ENCODE measurements at places on chromosomes 4 and X.

DNA sequence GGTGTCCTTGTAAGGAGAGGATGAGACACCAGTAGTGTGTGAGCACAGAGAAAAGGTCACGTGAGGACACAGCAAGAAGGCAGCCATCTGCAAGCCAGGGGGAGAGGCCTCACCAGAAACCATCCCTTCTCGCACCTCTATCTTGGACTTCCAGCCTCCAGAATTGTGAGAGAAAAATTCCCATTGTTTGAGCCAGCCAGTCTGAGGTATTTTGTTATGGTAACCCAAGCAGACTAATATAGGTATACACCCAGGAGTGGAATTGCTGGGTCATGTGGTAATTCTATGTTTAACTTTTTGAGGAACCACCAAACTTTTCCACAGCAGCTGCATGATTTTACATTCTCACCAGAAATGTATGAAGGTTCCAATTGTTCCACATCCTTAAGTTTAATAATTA lies 25.6 kb downstream of the ZDHHC9 start:
- no peak for DNase-seq

DNA sequence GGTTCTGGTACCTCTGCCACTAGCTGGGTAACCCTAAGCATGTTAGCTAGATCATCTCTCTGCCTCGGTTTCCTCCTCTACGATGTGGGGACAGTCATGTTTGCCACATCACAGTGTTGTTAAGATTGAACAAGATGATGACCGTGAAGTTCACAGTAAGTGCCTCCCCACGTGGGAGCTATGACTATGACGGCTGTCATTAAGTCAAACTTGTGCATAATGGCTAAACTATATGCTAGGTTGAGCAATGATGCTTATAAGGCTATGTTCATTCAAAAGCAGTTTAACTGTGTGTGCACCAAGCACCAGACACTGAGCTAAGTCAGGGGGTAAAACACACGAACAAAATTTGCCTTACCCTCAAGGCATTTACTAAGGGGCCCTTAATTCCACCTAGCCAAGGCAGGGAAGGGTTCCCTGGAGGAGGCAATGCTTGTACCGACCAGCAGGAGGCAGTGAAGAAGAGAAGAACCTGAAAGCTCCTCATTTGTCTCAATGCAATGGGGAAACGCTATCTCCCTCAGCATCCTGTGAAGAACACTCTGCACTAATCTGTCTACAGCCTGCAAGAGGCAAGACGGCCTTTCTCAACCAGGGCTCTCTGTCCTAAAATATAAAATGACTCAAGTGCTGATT lies 52.9 kb downstream of the MAP7D2 start:
- DNase-seq, result no peak

DNA sequence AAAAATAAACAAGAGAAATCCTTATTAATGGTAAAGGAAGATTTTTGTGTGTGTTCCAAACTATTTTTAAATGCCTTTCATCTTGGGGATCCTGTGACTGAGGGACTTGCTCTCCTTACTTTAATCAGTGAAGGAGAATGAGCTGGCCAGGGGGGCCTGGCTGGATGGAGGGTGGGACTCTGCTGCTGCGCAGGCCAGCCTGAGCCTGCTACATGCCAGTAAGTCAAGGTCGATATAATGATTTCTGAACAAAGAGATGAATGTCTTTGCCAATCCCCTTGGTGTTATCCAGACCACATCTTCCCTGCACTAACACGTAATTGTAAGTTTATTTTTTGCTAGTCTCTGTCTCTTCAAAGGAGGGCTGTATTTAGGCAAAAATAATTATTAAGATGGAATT lies 1679.2 kb upstream of the TENM3 start:
- DNase-seq, result no peak

GRCh38 chr4:37737466-37737865 lies 51.3 kb upstream of the RELL1 start:
- no peak for DNase-seq

DNA sequence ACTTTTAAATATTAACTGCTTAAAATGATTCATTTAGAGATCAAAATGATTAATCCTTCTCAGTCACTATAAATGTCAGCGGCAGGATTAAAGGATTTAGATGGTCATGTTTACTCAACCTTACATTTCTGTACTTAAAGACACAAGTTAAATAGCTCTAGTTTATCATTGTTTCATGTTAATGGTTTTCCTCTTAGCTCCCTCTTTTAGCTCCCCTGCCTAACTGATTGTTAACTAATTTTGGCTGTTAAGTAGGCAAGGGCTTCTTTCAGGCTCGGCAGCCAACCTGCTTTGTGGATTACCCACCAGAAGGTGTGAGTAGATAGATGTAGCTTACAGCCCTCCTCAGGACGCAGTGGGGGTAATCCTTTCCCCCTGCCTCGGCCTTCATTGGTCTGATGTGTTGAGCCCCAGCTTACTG lies 96.0 kb downstream of the TENM3 start:
- DNase-seq, result no peak

DNA sequence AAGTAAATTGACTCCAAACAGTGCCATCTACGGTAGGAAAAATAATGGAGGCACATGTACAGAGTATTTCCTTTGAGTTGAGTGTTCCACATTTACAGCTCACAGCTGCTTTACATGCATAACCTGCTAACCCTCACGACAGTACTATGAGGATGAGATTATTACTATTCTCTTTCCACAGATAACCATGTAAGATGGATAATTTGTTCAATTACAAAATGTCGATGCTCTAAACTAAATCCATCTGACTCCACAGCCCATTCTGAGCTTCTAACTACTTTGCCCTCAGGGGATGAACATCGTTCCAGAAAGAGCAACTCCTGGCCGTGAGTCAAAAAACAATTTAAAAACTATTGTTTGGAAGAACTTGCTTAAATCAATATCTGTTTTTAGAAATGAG lies 330.4 kb upstream of the NWD2 start:
- no peak for DNase-seq

DNA sequence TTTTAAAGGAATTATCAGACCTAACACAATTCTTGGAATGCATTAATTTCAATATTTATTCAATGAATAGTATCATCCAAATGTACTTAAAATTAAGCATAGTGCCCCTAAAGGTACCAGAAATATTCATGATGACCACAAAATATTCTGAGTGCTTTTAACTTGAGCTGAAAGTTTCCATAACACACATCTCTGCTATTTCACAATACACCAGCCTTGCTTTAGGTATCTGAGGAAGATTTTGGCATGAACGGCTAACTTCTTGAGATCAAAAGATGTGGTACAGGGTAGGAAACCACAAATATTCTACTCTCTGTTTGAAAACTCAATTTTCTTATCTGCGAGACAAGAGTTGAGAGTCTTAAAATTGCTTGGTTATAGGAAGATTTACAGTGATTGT lies 538.3 kb upstream of the PCDH7 start:
- no peak for DNase-seq

- DNase-seq, result no peak
Observed at GRCh38 chr4:3475041-3475712, 12.1 kb downstream of the DOK7 start.

DNA sequence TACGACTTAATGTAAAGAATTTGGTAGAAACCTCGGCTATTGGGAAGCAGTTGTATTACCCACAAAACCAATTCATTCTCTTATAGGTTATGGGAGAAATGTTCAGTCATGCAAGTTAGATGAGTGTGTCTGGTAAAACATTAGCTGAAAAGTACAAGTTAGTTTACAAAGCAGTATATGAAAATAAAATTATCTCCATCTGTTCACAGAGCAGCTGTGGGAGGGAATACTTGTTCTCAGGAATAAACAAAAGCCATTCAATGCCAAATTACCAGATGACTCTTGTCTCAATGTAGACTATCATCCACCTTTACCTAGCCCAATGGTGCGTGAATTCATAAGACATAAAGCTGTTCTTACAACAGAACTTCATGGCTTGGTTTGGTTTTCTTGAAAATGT lies 28.6 kb downstream of the STAP1 start:
- DNase-seq, result no peak

- DNase-seq, result no peak
Observed at GRCh38 chr4:157564771-157565170, 344.2 kb downstream of the GRIA2 start.

DNA sequence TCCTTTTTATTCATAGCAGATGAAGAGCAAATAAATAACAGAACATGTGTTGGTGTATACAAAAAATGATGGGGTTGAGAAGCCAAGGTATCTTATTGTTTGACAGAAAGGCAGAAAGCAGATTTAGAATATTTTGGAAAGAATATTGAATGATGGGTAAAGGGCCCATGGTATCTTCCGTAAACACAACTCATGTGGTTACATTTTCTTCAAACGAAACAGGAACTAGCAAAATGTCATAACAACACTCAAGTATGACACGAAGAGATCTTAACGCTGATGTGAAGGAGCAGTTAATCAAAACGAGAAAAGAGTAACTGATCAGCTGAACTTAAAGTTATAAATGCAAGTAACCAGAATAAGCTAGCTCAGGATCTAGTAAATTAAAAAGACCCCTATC lies 195.7 kb upstream of the GK2 start:
- no peak for DNase-seq

GRCh38 chr4:78414116-78414515 lies 137.5 kb upstream of the ANXA3 start:
- DNase-seq, result no peak

DNA sequence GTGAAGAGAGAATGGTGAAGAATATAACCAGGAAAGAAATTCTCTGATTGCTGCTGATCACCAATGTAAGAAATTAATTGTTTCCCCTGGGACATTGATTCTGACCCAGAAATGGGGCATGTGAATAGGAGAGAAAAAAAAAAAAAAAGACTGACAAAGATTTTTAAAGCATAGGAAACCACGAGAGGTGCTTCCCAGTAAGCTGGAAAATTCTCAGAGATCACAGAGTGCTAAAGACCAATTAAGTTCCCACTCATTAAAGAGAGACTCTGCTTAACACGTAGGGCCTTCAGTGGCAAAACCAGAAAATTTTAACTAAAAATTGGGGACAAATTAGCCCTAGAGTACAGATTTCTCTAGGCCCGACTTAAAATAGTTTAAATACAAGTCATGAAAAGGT lies 604.4 kb downstream of the ARAP2 start:
- no peak for DNase-seq

DNA sequence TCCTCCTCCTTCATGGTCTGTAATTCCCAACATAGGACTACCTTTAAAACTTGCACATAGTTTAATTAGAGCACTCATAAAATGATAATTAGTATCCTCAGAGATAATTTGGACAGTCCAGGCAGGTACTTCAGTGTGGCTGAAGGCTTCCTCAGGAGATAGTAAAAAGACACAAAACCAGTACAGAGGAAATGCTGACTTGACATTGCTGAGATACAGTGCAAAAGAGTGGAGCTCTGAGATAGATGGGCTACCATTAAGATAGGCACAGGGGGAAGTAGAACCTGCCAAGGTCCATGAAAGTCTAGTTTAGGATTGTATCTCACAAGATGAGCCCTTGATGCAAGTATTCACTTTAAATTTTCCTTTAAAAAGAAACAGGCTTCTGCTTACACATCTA lies 91.0 kb downstream of the USP9X start:
- DNase-seq, result no peak

- no peak for DNase-seq
Observed at GRCh38 chr4:144861471-144861870, 215.5 kb downstream of the HHIP start.

Measured in progenitor cell of endocrine pancreas (in vitro differentiated cells).